ENCODE measurements at places on chromosomes 1 and 21. TPM values are rescaled to one million over a fixed set of nuclear protein-coding genes. Genes with fewer than 3 reads are reported as not detected.

Gene CYP4Z1
- 0.06 TPM for polyA plus RNA-seq

Gene KMO
- 3.2 TPM for polyA plus RNA-seq

Gene PTPN7
- 8.9 TPM for polyA plus RNA-seq

Gene LIN9
- polyA plus RNA-seq = 2.4 TPM

Gene ARHGAP29
- 0.22 TPM for polyA plus RNA-seq

Gene LCE2C
- not detected for polyA plus RNA-seq

Gene LDLRAD2
- 0.85 TPM for polyA plus RNA-seq

DNA sequence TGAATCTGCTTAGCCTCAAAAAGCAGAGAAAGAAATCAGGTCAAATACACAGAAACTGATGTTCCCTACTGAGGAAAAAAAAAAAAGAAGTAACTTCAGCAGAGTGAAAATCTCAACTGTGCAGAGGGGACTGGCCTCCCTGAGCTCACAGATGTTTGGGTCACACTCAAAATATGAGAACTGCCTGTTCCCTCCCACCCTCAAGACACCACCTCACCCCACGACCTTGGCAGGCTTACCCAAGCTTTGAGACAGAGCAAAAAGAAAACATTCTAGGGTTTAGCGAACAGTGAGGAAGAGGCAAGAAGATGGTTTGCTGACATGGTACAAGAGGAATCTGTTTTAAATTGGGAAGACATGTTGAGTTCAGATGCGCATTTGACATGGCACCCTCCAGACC is 48.8 kb downstream of the NID1 start:
- no peak for DNase-seq

- DNase-seq = no peak
These were observed 10.6 kb downstream of the G0S2 start for GRCh38 chr1:209685821-209686220.

- no peak for DNase-seq
These were observed 2.7 kb downstream of the GSTM4 start for GRCh38 chr1:109658533-109659042.

DNA sequence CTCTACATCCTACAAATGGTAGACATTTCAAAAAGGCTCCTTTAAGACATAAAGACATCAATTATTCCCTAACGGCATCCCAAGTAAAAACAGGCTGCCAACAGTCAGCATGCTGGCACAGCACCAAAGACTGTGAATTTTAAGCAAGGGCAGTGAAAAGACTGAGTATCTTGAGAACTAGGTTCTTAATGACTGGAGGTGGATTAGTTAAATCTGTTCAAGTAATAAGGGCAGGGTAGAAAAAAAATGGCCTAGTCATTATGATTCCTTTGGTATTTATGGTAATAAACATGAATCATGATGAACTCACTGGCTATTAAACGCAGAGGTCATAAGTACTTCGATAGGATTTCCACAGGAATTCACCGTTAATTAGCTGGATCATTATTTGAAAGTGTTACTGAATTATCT is 75.2 kb downstream of the KIFAP3 start:
- no peak for DNase-seq

GRCh38 chr1:24465638-24466037 is 37.0 kb upstream of the RCAN3 start:
- DNase-seq = peak; percentile 36

DNA sequence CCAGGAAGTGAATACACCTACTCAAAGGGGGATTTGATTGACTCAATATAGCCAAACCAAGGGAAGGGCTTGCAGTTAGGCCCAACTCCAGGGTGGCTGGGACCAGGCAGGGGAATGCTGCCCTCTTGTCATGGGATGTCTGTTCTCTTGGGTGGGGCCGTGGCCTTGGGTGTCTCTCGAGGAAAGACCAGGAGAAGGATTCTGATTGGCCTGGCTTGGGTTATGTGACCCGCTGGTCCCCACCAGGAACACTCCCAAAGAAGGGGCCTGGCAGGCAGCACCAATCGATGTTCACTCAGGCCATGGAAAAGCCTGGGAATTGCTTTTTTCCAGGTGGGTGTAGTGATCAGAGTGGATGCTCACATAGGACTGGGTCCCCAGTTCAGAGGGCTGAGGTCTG is 10.1 kb upstream of the ZNF362 start:
- no peak for DNase-seq

GRCh38 chr1:244614113-244614836 is 38.7 kb upstream of the DESI2 start:
- no peak for DNase-seq

- DNase-seq = no peak
These were observed 362.8 kb downstream of the GPATCH2 start for GRCh38 chr1:217268058-217268457.

GRCh38 chr21:42426876-42427480 is 23.3 kb downstream of the UBASH3A start:
- DNase-seq = peak; percentile 39

- DNase-seq = no peak
These were observed 257.5 kb upstream of the PTBP2 start for GRCh38 chr1:96464066-96464465.

- DNase-seq = no peak
These were observed 74.6 kb downstream of the SCCPDH start for GRCh38 chr1:246798606-246799496.

GRCh38 chr1:207831517-207832327 is 79.2 kb downstream of the CD34 start:
- no peak for DNase-seq

DNA sequence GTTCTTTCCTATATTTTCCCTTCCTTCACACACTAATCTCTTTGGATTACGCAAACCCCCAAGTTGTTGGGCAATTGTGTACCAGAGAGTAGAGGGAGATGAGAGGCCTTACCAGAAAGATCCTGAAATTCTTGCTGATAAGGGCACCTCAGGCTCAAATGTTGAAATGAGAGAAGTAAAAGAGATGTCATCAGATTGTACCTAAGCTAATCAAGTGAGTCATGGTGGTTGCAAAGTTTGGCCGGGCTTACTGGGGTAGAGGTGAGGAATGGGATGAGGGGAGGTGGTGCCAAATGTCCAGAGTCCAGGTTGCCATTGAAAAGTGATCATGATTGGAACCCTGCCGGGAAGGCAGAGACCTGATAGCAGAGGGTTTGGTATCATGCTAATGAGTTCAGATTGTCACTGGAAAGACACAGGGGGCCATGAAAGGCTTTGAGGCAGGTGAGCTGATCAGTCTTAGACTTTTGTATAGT is 43.1 kb downstream of the OPTC start:
- peak; percentile 73 for DNase-seq

- no peak for DNase-seq
These were observed 2.6 kb upstream of the TENT5B start for GRCh38 chr1:27015260-27015659.

- peak; percentile 11 for DNase-seq
These were observed 34.7 kb downstream of the RGSL1 start for GRCh38 chr1:182484531-182485257.

DNA sequence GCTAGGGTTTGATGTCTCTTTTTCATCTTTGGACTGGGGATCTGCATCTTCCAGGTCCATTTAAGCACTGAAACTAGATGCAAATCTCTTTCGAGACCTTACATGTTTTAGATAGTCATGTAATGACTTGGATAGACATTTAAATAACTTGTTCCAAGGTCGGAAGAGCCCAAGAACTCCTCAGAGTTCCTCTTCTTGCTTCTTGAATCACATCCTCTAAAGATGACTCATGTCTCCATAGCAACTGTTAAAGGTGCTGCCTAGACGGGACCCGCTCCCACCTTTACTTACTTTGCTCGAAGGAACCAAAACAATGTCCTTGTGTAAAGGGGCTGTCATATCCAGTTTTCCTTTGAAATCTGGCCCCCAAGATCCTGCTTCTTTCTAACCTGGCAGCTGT is 130.0 kb downstream of the EDEM3 start:
- no peak for DNase-seq

DNA sequence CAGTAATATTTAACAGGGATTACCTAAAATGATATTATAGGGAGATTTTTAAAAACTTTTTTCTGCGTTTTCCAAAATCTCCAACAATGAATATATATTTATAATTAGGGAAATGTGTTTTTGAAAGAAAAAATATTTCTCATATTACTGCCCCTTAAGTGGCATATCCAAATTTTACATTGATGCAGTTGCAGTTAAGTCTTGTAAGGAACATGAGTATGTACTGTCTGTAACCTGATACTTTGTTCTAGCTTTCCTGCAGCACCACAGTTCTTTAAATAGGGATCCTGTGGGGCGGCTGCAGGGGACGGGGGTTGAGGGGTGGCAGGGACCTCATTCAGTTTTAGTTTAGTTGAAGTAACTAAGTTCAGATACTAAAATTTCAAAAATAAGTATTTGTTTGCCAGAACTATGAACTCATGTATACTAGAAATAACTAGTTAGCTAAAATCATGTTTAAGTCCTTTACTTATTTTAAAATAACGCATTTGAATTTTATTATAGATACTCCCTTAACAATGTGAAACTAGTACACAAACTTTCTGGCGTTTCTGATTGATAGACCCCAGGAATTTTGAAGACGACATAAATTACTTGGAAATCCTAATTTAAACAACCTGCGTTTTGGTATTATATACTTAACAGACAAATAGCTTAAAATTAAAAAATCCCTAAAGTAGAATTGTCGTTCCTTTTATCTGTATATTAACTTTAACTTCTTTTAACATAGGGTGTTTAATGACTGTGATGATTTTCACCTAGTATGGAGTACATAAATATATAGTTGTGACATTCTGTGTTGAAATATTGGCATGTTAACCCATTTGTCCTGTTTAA is 639 bp upstream of the DNAJB4 start:
- peak; percentile 64 for DNase-seq

- DNase-seq = no peak
These were observed 436.1 kb upstream of the ADAMTS5 start for GRCh38 chr21:27403011-27403410.

Data from small intestine (tissue), 16 donors.